ENCODE measurements at places on chromosomes 12 and 14.
A peak's percentile ranks its signal among the peaks of the same experiment; 100 is the strongest.

GRCh38 chr12:51846911-51847642 lies 1.4 kb downstream of the FIGNL2 start:
- DNase-seq, result no peak

DNA sequence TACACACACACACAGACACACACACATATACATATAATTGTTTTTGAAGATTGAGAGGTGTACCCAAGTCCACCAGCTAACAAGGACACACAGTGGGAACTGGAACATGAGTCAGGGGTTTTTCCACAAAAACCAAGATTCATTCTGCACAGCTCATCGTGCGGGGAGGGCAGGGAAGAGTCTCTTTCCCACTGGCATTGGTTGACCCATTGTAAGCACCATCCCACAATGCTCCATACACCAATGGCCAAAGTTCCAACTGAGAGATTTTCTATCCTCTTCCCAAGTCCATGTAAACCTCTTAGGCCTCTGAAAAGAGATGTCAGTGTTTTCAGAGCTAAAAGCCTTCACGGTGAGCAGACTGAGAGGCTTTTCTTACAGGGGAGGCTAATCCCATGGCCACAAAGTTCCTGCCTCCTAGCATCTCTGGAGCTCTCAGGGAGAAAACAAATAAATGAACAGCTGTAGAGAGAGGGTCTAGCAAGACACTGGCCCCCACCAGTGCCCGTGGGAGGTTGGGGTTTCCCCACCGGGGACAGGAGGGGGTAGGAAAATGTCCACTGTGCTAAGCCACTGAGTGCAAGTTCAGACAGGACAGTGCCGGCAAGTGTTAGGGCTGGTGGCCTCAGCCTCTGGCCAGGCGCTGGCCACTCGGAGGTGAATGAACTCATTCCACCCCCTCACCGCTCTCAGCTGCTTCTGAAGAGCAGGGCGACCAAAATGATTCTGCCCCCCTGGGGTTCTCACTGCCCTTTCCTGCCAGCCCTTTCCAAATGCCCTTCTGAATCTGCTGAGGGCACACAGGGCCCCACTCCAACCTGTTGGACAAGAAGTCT lies 21.5 kb upstream of the TC2N start:
- no peak for DNase-seq

GRCh38 chr12:27280412-27280811 lies 36.3 kb downstream of the STK38L start:
- no peak for DNase-seq

DNA sequence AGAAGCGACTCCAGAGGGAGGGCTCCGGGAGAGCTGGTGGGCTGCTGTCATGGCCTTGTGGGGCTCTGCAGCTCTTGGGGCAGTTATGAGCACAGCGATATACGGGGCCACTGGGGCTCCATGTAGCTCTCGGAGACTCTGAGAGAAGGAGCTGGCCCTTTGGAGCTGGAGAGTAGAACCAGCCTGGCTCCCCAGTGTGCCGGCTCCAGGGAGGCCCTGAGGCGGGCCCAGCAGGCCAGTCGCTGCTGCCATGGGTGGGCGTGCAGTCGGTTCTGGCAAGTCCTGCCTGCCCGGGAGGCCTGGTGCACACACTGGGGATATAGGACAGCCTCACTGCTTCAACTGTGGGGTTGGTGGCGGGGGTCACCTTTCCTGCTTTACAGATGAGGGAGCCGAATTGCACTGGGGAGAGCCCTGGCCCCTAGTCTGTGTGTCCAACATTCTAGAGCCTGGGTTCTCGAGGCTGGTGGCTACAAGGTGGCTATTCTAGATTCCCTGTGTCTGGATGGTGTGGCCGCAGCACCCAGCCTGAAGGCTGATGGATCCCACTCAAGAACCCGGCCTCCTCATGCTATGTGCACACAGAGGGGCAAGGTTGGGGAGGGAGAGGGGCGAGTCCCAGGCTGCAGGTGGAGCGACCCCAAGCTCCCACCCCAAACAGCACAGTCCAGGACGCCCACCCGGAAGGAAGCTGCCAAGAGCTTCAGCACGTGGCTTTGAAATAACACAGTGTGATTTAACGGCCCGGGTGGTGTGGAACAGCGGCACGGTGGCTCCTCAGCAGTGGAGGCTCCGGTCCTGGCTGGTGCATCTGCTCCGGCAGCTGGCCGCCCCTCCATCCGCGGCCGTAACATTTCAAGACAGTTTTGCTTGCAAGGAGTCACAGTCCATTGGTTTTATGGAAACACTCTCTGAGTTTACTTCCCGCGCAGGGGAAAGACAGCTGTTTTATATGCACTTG lies 188.3 kb upstream of the C14orf180 start:
- DNase-seq, result no peak

- peak; percentile 57 for DNase-seq
Measured at GRCh38 chr12:89333564-89334252, 18.6 kb downstream of the DUSP6 start.

GRCh38 chr12:9973949-9974348 lies 2.7 kb downstream of the CLEC12A start:
- DNase-seq, result no peak
